ENCODE measurements at places on chromosomes 3 and 15.

GRCh38 chr3:10574101-10574620 lies 68.8 kb upstream of the ATP2B2 start:
- no peak for DNase-seq

- DNase-seq: no peak
Measured at GRCh38 chr3:32323604-32324003, 68.0 kb upstream of the CMTM7 start.

DNA sequence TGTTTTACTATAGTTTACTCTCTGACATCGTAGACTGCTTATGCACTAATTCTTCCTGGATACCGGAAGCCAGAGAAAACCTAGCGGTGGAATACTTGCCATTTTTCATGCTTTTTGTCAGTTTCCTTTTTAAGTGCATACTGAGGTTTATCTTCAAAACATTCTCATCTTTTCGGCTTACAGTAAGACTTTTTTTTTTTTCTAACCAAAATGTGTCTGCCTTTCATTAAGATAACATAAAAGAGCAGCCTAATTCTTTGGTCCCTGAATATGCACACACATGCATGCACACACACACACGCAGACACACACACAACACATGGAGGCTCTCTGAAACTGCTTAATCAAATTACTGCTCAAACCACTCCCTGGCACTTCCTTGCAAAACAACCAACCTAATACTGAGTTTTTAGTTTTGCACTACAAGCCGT lies 1.3 kb downstream of the ZNF445 start:
- DNase-seq: no peak

GRCh38 chr3:120682095-120682681 lies at the start of gene HGD:
Gene HGD (minus strand): TSS chr3:120682239. CDS start chr3:120682111, 128 bp downstream.
- DNase-seq: no peak

- DNase-seq: no peak
Measured at GRCh38 chr15:101189409-101190091, 62.3 kb downstream of the CHSY1 start.

GRCh38 chr15:63872759-63873510 lies 39.2 kb upstream of the HERC1 start:
- no peak for DNase-seq

- no peak for DNase-seq
Measured at GRCh38 chr3:189157232-189158007, 14.4 kb upstream of the TPRG1 start.

- DNase-seq: no peak
Measured at GRCh38 chr3:100868096-100868495, 125.1 kb downstream of the ABI3BP start.

- no peak for DNase-seq
Measured at GRCh38 chr15:92807971-92808571, 92.1 kb upstream of the CHD2 start.

GRCh38 chr3:11903047-11903446 lies 56.4 kb upstream of the TAMM41 start:
- no peak for DNase-seq

- DNase-seq: no peak
Measured at GRCh38 chr15:62269504-62269903, 104.4 kb upstream of the C2CD4B start.

- DNase-seq: no peak
Measured at GRCh38 chr3:156461889-156462288, 93.0 kb downstream of the SSR3 start.

- no peak for DNase-seq
Measured at GRCh38 chr3:157445857-157446256, 9.2 kb downstream of the PTX3 start.

GRCh38 chr3:124035463-124036121 lies 43.7 kb upstream of the ROPN1 start:
- no peak for DNase-seq

GRCh38 chr3:58175437-58176184 lies 35.2 kb downstream of the DNASE1L3 start:
- DNase-seq: no peak

- DNase-seq: no peak
Measured at GRCh38 chr3:127785711-127786265, 36.5 kb downstream of the MGLL start.

- no peak for DNase-seq
Measured at GRCh38 chr3:124600765-124601164, 129.5 kb upstream of the UMPS start.

DNA sequence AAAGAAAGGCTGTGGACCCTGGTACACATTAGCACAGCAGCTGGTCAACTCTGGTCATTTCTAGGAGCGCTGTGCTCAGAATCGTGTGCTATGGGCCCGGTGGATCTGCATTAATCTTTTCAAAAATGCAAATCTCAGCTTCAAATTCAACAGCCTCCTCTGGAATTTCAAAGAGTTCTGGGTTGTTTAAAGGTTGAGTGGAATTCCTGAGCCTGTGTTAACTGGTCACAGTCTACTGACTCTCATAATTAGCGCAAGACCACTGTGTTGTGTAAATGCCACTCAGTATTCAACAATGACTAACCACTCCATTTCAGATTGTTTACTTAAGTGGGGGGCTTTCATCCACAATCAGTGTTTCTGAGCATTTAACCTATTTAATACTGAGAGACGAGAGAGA lies 2.7 kb upstream of the ARNT2 start:
- no peak for DNase-seq
